ENCODE measurements at places on chromosomes 16 and 17. TPM values are rescaled to one million over a fixed set of nuclear protein-coding genes. Genes with fewer than 3 reads are reported as not detected.

GRCh38 chr17:50133028-50133768, 3.2 kb upstream of the SAMD14 start:
- DNase-seq: no peak
- no peak overlapping the region for H3K4me3 ChIP-seq
- no peak overlapping the region for H3K27ac ChIP-seq

GRCh38 chr17:18997650-18998196, 6.8 kb downstream of the FAM83G start:
- peaks cover 3% of the 10 kb centered on the region for H3K4me1 ChIP-seq
- DNase-seq: no peak
- H3K36me3 ChIP-seq: no peaks in the 10 kb centered on the region
- no peaks in the 10 kb centered on the region for H3K27me3 ChIP-seq

- no peak overlapping the region for H3K4me3 ChIP-seq
- H3K36me3 ChIP-seq: no peaks in the 10 kb centered on the region
- no peaks in the 10 kb centered on the region for H3K4me1 ChIP-seq
- no peaks in the 10 kb centered on the region for H3K27me3 ChIP-seq
Measured at GRCh38 chr17:76278952-76279741, 14.0 kb downstream of the UBALD2 start.

DNA sequence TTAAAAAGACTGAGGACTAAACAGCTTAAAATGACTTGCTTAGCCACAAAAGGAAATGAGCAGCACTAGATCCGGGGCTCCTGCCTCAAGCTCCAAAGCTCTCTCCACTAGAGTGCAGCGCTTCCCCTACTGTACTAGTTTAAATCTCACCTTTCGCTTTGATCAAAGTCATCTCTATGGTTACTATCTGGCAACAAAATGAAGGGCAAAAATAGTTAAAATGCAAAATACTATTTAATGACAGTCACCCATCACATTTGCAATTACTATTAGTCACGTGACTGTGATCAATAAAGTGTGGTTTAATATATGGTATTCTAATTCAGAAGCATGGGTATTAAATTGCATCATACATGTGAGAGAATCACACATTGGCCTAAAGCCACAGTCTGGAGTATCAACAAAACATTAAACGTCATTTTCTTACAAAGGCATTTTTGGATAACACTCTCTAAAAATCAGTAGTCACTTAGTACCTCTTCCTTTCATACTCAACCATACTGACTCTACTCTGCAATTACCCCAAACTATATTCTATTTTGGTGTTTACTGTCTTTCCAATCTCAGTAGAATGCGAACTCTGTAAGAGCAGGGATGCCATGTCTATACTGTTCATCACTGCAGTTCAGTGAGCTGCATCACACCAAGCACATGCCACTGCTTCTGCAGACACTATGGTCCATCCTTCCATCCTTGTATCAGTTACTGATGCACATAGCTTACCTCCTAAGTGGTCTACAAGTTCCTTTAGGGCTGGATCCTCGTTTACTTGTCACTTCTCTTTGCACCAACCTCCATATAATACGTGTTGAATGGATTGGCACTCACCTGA, 6.2 kb downstream of the PSMD12 start:
- no peak overlapping the region for H3K4me3 ChIP-seq
- H3K27ac ChIP-seq: no peak overlapping the region
- peaks cover 24% of the 10 kb centered on the region for H3K36me3 ChIP-seq
- H3K27me3 ChIP-seq: no peaks in the 10 kb centered on the region

Gene GLTPD2
- 34.5 TPM for total RNA-seq

- DNase-seq: no peak
- H3K27me3 ChIP-seq: no peaks in the 10 kb centered on the region
- no peak overlapping the region for H3K27ac ChIP-seq
- H3K4me1 ChIP-seq: no peaks in the 10 kb centered on the region
- H3K36me3 ChIP-seq: no peaks in the 10 kb centered on the region
- no peak overlapping the region for H3K4me3 ChIP-seq
Measured at GRCh38 chr16:35310999-35311398, 1851.6 kb downstream of the TP53TG3F start.

- H3K27ac ChIP-seq: no peak overlapping the region
- H3K36me3 ChIP-seq: no peaks in the 10 kb centered on the region
- no peak overlapping the region for H3K4me3 ChIP-seq
- H3K27me3 ChIP-seq: peaks cover 7% of the 10 kb centered on the region
- no peak for DNase-seq
Measured at GRCh38 chr17:47847341-47848197, 3.4 kb downstream of the SP6 start.

Gene ADAM11
- 0.08 TPM for total RNA-seq

- H3K27me3 ChIP-seq: no peaks in the 10 kb centered on the region
- DNase-seq: no peak
- no peak overlapping the region for H3K4me3 ChIP-seq
- no peak overlapping the region for H3K27ac ChIP-seq
Measured at GRCh38 chr17:28216528-28216927, 102.5 kb upstream of the TMEM97 start.

- H3K27ac ChIP-seq: no peak overlapping the region
- H3K27me3 ChIP-seq: no peaks in the 10 kb centered on the region
- no peaks in the 10 kb centered on the region for H3K36me3 ChIP-seq
- H3K4me1 ChIP-seq: peaks cover 6% of the 10 kb centered on the region
Measured at GRCh38 chr16:28258567-28258966, 33.8 kb upstream of the SBK1 start.

DNA sequence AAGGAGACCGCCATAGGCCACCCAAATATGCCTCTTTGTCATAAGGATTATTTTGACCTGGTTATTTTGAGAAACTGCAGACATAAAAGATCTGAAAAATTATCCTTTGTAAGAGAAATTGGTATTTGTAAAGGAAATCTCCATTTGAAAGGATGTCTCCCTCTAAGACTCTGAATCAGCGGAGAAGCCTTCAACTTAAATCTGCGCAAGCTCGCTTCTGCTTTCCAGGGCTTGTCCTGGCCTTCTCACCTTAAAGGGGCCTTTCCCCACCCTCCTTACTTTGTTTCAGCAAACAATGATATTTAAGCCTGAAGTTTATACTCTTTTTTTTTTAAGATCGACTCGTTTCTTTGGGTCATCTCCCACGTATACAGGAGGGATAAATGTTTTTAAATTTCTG, 34.5 kb downstream of the HSBP1 start:
- H3K27ac ChIP-seq: no peak overlapping the region
- DNase-seq: no peak
- no peaks in the 10 kb centered on the region for H3K36me3 ChIP-seq
- no peak overlapping the region for H3K4me3 ChIP-seq
- no peaks in the 10 kb centered on the region for H3K4me1 ChIP-seq

- H3K4me3 ChIP-seq: no peak overlapping the region
- DNase-seq: no peak
- H3K4me1 ChIP-seq: peaks cover 6% of the 10 kb centered on the region
Measured at GRCh38 chr16:18582902-18583301, 21.0 kb upstream of the NOMO2 start.

- DNase-seq: no peak
- no peaks in the 10 kb centered on the region for H3K27me3 ChIP-seq
- no peaks in the 10 kb centered on the region for H3K4me1 ChIP-seq
- H3K4me3 ChIP-seq: no peak overlapping the region
- no peak overlapping the region for H3K27ac ChIP-seq
Measured at GRCh38 chr16:61890386-61890785, 145.9 kb downstream of the CDH8 start.

DNA sequence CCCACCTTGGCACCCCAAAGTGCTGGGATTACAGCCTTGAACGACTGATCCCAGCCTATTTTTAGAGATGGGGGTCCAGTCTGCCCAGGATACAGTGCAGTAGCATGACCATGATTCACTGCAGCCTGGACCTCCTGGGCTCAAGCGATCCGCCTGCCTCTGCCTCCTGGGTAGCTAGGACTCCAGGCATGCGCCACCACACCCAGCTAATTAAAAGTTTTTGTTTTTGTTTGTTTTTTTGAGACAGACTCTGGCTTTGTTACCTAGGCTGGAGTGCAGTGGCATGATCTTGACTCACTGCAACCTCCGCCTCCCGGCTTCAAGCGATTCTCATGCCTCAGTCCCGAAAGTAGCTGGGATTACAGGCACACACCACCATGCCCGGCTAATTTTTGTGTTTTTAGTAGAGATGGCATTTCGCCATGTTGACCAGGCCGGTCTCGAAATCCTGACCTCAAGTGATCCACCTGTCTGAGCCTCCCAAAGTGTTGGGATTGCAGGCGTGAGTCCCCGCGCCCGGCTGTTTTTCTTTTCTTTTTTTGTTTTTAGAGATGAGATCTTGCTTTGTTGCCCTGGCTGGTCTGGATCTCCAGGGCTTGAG, 2.3 kb upstream of the PAFAH1B1 start:
- no peak for DNase-seq
- no peak overlapping the region for H3K4me3 ChIP-seq
- H3K27me3 ChIP-seq: no peaks in the 10 kb centered on the region
- H3K4me1 ChIP-seq: peaks cover 20% of the 10 kb centered on the region
- no peak overlapping the region for H3K27ac ChIP-seq

Gene CA7
- not detected for total RNA-seq

Gene PRKCA
- 7.6 TPM for total RNA-seq

Gene KRT17
- not detected for total RNA-seq

DNA sequence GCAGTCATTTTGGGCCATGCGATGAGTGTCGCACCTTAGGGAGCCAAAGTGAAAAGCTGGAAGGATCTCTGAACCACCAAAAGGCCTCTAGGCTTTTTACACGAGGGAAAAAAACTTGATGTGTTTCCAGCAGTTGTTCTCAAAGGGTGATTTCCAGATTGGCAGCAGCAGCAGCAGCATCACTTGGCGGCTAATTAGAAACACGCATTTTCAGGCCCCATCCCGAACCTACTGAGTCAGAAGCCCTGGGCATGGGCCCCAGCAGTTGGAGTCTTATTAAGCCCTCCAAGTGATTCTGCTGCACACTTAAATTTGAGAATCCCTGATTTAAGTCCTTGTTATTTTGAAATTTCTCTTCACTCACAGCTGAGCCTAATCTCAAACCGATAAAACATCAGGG, 25.3 kb upstream of the PYY start:
- DNase-seq: no peak
- no peak overlapping the region for H3K4me3 ChIP-seq
- H3K27ac ChIP-seq: no peak overlapping the region
- H3K4me1 ChIP-seq: peaks cover 7% of the 10 kb centered on the region
- no peaks in the 10 kb centered on the region for H3K36me3 ChIP-seq

Gene RAMP2
- 2.9 TPM for total RNA-seq

- H3K27me3 ChIP-seq: no peaks in the 10 kb centered on the region
- H3K4me1 ChIP-seq: peaks cover 6% of the 10 kb centered on the region
- peak overlapping the region; percentile 92 for H3K4me3 ChIP-seq
- peak overlapping the region; percentile 97 for H3K27ac ChIP-seq
- DNase-seq: peak; percentile 64
Measured at GRCh38 chr16:58628845-58629732, 537 bp downstream of the CNOT1 start.

GRCh38 chr17:75695830-75696271, 25.4 kb upstream of the ITGB4 start:
- no peaks in the 10 kb centered on the region for H3K4me1 ChIP-seq
- no peaks in the 10 kb centered on the region for H3K27me3 ChIP-seq

Gene KRT31
- not detected for total RNA-seq

Gene CLEC3A
- total RNA-seq: not detected

GRCh38 chr16:81523387-81524115, 78.9 kb downstream of the CMIP start:
- H3K4me3 ChIP-seq: no peak overlapping the region
- no peaks in the 10 kb centered on the region for H3K27me3 ChIP-seq
- H3K36me3 ChIP-seq: no peaks in the 10 kb centered on the region
- no peak for DNase-seq

GRCh38 chr17:42845918-42846593, 1.7 kb downstream of the AOC2 start:
- peaks cover 17% of the 10 kb centered on the region for H3K4me1 ChIP-seq
- H3K27me3 ChIP-seq: no peaks in the 10 kb centered on the region
- no peak overlapping the region for H3K4me3 ChIP-seq
- H3K36me3 ChIP-seq: peaks cover 10% of the 10 kb centered on the region
- DNase-seq: no peak
- no peak overlapping the region for H3K27ac ChIP-seq

Gene CCNF
- total RNA-seq: 1.8 TPM

DNA sequence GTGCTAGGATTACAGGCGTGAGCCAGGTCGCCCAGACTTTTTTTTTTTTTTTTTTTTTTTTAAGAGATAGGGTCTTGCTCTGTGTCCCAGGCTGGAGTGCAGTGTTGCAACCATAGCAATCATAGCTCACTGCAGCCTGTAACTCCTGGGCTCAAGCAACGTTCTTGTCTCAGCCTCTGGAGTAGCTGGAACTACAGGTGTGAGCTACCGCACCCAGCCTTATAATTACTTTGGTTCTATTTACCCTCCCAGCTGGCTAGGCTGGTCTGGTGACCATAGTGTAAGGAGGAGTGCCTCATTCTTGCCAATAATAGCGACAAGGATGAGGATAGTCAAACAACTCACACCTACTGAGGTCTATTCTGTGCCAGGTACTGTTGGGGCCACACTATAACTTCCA, 39.6 kb upstream of the USP7 start:
- no peak for DNase-seq
- no peaks in the 10 kb centered on the region for H3K27me3 ChIP-seq
- H3K36me3 ChIP-seq: no peaks in the 10 kb centered on the region
- H3K27ac ChIP-seq: no peak overlapping the region
- peaks cover under 1% of the 10 kb centered on the region for H3K4me1 ChIP-seq
- no peak overlapping the region for H3K4me3 ChIP-seq

DNA sequence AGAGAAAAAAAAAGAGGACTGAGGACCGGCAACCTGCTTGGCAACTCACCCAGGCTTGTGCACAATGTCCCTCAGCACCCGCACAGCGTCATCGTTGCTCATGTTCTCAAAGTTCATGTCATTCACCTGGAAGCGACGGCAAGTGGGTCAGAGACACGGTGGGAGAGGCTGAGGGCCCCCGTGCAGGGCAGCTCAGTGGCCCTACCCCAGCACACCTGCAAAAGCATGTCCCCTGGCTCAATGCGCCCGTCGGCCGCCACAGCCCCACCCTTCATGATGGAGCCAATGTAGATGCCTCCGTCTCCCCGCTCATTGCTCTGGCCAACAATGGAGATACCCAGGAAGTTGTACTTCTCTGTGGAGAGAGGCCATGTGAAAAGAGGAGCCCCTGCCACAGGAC, 5.4 kb downstream of the DVL2 start:
- H3K27me3 ChIP-seq: no peaks in the 10 kb centered on the region
- peaks cover 21% of the 10 kb centered on the region for H3K4me1 ChIP-seq
- H3K36me3 ChIP-seq: peaks cover 58% of the 10 kb centered on the region
- DNase-seq: no peak
- no peak overlapping the region for H3K4me3 ChIP-seq

Gene PRAC2
- not detected for total RNA-seq

DNA sequence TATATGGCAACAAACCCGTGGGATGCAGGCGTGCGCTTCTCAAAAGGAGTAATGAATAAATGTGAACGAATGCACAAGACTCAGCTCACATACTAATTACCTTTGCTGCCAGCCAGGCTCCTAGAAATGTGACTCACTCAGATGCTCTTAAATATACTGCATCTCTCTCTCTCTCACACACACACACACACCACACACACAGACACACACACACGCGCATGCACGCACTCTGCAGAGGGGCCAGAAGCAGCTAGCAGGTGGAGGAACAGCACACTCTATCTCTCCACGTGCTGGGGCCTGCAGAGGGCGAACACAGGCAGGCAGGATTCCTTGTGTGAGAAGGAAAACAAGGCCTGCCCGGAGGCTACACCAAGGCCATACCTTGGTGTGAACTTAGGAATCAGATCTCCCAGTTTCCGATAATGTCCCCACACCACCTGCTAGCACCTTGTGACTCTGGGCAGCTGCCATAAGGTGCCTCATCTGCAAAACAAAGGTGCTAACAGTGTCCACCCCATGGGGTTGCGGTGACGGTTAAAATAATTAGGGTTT, 5.3 kb downstream of the GPRC5B start:
- peaks cover 9% of the 10 kb centered on the region for H3K4me1 ChIP-seq
- no peak overlapping the region for H3K27ac ChIP-seq
- H3K4me3 ChIP-seq: no peak overlapping the region
- no peaks in the 10 kb centered on the region for H3K27me3 ChIP-seq
- no peaks in the 10 kb centered on the region for H3K36me3 ChIP-seq

GRCh38 chr17:28719021-28719433, 758 bp upstream of the RPL23A start:
- H3K27me3 ChIP-seq: no peaks in the 10 kb centered on the region
- H3K4me1 ChIP-seq: peaks cover 12% of the 10 kb centered on the region
- peak overlapping the region; percentile 83 for H3K27ac ChIP-seq

Measured in liver (tissue), 10 donors.